ENCODE measurements at places on chromosomes 5 and 9.

- DNase-seq: peak; percentile 69
Observed at GRCh38 chr9:110255463-110256379, 586 bp downstream of the TXN start.

GRCh38 chr5:6856653-6857052, 143.4 kb downstream of the TENT4A start:
- DNase-seq: no peak

- no peak for DNase-seq
Observed at GRCh38 chr5:66644111-66644510, 47.9 kb downstream of the MAST4 start.

DNA sequence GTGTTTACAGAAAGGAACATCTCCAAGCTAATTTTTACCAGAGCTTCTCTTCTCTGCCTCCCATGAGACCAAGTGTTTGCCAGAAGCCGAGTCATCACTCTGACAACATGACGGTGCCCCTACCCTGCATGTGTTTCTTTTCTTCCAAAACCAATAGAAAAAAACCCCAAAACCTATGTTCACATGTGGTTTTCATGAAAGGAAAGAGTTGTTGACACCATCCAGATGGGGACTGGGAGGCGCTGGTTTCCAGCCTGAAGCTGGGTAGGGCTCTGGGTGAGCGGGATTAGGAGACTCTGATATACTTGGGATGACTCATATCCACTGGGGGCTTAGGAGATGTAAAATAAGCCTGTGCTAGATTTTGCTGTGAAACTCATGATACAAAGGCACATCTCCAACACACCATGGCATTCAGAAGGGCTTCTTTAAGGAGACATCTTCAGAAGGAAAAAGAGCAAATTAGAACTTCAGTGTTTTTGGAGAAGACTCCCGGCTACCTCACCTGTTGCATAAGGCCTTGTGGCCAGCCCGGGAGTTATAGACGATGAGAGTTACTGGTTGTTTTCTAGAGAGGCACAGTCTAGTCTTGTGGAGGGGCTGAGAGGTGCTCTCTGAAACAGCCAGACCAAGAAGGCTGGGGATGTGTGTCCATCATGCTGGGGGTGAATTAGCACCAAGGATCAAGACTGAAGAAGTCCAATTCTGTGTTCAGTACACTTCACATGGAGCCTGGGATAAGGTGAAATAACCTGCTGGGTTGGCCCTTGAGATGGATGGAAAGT, 108.9 kb upstream of the LHFPL2 start:
- no peak for DNase-seq

DNA sequence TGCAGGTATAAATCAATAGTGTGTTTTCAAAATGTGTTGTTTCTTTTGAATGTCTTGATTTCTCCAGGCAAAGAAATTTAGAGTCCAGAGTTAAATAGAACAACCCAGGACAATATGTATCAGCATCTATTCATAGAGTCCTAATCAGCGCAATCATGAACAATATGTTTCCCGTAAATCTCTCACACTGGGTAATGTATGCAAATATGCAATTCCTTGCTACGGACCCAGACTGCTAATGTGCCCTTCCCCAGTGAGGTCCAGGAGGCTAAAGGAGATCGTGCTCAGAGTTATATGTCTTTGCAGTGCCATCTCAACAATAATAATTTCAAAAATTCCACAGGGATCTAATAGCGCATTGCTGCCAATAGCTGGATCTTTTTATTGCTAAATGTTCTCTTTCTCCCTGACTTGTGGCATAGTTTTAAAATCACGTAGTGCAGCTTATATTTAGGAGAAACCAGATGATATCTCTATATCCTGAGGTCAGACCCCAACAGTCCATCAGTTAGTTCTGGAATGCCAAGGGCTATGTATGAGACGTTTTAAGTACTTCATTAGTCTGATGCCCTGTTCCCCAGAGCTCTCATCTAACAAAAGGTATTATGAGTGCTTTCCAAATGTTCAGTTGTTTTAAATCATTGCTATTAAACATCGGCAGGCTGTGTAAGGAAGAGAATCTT, 145.1 kb downstream of the MARCHF11 start:
- DNase-seq: no peak

- DNase-seq: no peak
Observed at GRCh38 chr5:143836161-143836725, 24.3 kb downstream of the HMHB1 start.

DNA sequence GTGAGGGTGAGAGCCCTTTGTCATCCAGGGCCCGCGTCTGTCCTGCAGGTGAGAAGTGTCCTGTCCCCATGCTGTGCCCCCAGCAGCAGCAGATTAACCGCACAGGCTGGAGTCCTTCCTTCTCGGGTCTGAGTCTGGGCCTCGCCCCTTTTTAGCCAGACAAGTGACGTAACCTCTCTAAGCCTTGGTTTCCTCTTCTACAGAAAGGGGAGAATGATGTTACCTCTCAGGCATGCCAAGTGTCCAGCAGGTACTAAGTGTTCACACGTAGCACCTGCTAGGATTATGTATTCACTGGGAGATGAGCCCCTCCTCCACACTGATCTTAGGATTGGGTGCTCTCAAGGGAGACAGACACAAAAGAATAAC, 6.9 kb downstream of the NEURL1B start:
- DNase-seq: no peak

- no peak for DNase-seq
Observed at GRCh38 chr9:101477214-101477613, 41.6 kb upstream of the ALDOB start.

GRCh38 chr9:103355000-103355399, 359.9 kb downstream of the CYLC2 start:
- DNase-seq: no peak

GRCh38 chr9:6904371-6904770, 146.6 kb downstream of the KDM4C start:
- DNase-seq: no peak

DNA sequence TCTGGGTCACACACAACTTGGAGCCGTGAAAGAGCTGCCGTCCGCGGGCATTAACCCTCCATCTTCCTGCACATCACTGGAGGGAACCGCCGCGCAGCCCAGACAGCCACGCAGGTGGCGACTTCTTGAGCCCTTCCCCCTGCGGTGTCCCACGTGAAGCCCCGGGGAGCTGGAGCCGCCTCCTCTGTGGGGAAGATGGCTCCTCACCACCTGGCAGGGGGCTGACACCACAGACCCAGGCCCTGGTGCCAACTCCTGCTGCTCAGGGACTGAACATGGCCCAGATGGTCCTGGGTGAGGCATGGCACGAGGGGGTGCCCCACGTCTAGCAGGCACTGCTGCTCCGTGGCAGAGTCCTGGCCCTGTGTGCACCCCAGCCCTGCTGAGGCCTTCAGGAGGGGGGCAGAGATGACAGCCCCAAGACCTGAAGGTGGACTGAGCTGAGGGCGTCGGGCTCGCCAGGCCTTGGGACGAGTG, 38.9 kb downstream of the NDUFS6 start:
- no peak for DNase-seq

GRCh38 chr5:161085056-161085455, 233.0 kb upstream of the ATP10B start:
- DNase-seq: no peak

- DNase-seq: no peak
Observed at GRCh38 chr5:155530046-155530445, 516.5 kb downstream of the KIF4B start.

DNA sequence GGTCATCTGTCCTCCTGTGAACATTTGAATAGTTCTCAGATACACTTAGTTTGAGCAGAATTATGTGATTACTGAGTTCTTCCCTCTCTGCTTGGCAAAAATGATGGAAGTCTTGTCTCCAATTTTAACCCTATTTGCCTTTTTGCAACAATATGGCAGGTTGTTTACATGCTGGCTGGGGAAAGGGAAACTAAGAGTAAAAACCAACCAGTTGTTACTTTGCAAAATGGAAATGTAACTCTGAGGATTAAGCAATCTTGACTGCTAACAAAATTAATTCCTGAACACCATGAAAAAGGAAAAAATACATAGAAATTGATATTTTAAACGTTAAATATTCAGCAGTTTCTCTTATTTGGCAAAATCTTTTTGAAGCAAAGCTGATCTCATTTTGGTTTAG, 11.1 kb downstream of the SIT1 start:
- no peak for DNase-seq

DNA sequence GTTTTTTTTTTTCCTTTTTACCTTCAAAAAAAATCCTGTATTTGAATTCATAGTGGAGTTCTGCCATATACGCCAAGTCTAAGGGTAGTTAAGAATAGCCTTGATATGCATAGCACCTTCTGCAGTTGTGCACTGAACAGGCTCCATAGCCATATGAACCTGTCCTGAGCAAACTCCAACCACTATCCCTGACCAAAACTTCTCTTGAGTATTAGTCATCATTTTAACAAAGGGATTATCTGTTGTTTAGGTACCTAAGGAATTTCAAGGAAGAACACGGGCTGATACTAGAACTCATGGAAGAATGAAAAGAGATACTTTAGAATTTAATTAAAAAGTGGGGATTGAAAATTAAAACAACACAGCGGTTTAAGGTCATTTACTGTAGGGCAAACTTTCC, 1.9 kb upstream of the FBXO38 start:
- DNase-seq: no peak

- no peak for DNase-seq
Observed at GRCh38 chr9:93948441-93949072, 6.6 kb downstream of the BARX1 start.

- DNase-seq: no peak
Observed at GRCh38 chr9:87392086-87392485, 105.6 kb upstream of the DAPK1 start.

DNA sequence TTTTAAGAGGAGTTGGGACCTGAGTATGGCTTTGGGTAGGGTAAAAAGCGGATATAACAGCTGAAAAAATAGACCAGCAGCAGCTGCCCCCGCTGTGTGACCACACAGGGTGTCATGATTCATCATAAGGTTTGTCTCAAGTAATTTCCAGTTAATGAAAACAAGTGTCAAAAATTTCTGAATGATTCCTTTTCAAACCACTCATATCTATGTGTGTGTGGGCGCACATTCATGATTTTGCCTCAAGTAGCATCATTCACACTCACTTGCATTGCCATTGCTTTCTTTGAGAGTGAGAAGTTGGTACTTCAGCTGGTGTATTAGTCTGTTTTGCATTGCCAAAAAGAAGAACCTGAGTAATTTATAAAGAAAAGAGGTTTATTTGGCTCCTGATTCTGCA, 12.1 kb upstream of the TNFAIP8 start:
- no peak for DNase-seq

DNA sequence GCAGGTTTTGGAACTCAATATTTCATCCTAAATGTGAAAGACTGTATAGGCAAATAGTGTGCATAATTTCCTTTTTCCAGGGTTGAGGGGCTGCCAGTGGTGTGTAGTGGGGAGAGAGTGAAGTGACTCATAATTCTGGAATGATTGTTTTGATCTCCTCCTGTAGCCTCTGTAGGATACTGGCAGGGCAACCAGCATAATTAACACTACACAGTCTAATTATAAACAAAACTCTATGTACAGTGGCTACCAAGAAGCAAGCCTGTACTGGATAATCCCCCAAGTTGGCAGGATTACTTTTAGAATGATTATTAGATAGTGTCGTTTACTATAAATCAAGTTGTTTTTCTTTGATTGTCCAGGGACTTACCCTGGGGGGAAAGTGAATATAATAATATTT, 32.2 kb downstream of the LNPEP start:
- DNase-seq: peak; percentile 32

DNA sequence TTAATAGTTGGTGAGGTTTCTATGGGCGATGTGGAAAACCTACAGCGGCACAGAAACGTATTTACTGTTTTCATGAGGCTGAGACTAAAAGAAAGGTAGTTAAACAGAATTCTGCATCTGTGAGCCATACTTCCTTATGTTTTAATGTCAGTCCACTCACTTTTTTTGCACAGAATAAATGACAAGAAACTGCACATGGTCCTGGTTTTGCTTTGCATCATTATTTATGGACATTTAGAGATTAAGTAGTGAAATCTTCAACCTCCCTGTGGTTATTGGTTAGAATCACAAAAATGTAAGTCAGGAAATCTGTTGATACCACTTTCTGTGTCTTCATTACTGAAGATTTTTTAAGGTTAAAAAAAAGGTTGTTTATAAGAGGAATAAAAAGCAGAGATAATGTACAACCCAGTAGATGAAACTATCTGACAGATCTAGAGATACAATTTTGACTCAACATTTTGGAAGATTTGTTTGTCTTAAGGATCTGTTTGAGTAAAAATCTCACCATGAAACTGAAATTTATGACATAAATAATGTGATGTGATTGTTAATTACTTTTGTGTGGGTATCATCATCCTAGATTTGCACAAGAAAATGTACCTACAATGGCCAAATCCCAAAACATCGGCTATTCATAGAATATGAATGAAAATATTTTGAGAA, 2.4 kb downstream of the PRR16 start:
- no peak for DNase-seq

- DNase-seq: no peak
Observed at GRCh38 chr5:1261643-1262042, 33.2 kb downstream of the TERT start.

DNA sequence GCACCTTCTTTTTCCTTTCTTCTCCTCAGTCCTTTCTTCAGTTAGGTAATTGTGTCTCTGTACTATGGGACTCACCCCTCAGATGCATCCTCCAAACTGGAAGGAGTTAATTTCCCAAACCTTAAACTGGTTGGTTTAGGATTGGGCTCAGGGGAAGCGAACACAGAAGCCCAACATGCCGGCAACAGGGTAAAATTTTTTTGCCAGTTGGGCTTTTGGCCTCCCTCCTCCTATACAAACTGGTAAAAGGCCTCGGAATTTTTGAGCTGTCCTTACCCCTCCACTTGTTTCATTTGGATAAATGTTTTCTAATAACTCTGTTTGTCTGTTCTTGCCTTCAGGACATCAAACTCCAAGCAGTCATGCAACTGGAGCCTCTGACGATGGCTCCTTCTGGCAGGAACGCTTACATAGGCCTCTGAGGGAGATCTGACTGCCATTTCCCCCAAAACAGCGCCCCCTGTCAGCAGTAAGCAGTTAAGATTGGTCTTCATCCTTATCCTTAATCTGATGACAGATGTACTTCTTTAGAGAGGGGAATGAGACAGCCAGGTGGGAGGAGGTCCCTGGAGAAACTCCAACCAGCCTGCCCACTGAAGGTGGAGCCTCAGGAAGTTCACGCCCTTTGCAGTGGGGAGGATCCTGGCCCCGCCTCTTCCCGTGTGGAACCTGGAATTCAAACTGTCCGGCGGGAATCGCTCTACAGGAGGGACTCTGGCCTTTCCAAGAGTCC, 57.8 kb upstream of the SPINK5 start:
- DNase-seq: no peak

- DNase-seq: no peak
Observed at GRCh38 chr9:134271338-134272301, 54.6 kb upstream of the RXRA start.

GRCh38 chr5:56837381-56837780, 22.0 kb downstream of the MAP3K1 start:
- DNase-seq: no peak

- no peak for DNase-seq
Observed at GRCh38 chr9:88233091-88233490, 94.8 kb upstream of the SPATA31C2 start.

GRCh38 chr9:8278048-8278447, 478.5 kb upstream of the DMAC1 start:
- DNase-seq: no peak

- DNase-seq: no peak
Observed at GRCh38 chr5:123215929-123216702, 127.1 kb downstream of the PRDM6 start.

- DNase-seq: no peak
Observed at GRCh38 chr5:120806202-120806601, 342.1 kb downstream of the PRR16 start.

GRCh38 chr5:457195-457961, 14.4 kb downstream of the EXOC3 start:
- no peak for DNase-seq
